ENCODE measurements at places on chromosomes 5 and 9. TPM values are rescaled to one million over a fixed set of nuclear protein-coding genes. Genes with fewer than 3 reads are reported as not detected.
A peak's percentile ranks its signal among the peaks of the same experiment; 100 is the strongest.

GRCh38 chr5:101783241-101784013 lies 512.7 kb downstream of the SLCO4C1 start:
- peak; percentile 2 for DNase-seq

Gene IL13
- not detected for polyA plus RNA-seq

DNA sequence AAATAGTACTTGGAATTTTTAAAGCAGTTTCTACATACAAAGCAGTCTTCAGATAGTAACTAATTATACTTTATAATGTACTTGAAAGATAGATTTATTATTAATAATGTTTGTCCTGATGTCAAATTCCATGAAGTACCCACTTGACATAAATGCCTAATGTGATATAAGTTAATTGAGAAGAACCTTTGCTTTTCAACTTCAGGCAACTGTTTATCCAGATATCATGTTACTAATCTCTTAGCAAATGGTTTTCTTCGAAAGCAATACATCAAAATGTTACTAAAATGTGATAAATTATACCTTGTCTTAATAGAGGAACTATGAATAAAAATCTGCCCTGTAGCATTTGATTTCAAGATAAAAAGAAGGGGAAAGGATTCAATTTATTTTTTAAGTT lies 146.8 kb upstream of the FBXL17 start:
- no peak for DNase-seq

Gene KIAA1958
- 12.6 TPM for polyA plus RNA-seq

DNA sequence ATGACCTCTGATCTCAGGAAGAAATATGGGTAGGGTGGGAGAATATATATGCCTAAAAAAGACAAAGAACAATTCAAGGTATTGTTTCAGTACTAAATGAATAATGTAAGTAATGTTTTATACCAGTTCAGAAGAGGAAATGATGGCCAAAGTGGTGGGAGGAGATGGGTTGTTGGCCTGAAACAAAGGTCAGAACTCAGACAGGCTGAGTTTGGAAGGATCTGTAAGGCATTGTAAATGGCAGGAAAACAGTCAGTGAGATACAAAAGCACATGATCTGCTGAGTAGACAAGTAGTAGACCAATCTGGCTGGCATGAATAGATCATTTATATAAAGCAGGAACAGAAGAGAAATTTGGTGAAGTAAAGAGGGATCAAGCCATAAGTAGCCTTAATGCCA lies 175.8 kb upstream of the PLCXD3 start:
- DNase-seq = no peak

Gene SPAG8
- 5.6 TPM for polyA plus RNA-seq

DNA sequence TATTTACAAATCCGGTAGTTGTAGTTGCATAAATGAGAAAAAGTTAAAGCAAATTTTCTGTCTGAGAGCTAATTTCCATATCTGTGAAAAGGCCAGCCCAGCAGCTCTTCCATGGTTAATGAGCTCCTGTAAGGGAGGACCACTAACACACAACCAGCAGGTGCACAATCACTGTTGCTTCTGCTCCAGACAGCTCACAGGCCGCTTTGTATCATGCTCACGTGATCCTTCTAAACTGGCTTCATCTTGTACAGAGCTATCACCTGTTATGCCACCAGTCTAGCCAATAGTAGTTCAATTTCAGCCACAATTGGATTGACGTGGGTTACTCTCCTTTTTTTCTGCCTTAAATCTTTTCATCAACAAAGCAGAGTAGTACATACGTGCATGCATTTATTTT lies 38.3 kb upstream of the FBXL17 start:
- no peak for DNase-seq

DNA sequence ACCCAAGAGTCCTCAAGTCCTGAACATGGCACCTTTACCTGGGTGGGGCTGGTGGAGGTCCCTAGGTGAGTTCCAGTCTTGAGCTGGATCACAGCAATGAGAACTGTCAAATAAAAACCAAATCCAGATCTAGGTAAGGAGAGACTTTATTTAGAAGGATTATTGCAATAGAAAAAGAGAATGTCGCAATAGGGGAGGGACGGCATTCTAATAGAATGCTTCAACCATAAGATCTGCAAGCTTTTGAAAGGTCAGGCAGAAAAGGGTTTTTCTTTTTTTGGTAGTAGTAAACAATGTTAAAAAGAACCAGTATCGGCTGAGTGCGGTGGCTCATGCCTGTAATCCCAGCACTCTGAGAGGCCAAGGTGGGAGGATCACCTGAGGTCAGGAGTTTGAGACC lies 5.2 kb upstream of the GCNT1 start:
- no peak for DNase-seq

DNA sequence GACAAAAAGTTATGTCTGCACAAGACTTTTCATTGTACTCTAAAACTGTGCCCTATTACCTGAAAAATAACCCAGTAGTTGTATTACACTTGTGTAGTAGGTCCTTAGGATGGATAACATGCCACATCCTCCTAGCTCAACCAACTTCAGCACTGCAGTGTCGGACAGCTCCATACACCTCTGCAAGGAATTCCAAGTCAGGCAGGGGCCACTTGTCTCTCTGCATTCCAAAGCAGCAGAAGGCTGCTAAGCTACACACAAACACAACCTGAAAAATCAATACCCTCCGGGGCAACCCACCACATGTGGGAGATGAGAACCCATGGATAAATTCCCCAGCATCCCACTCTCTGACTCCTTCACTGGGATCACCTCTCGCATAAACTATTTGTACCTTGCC lies 50.2 kb downstream of the MED10 start:
- DNase-seq = peak; percentile 35

GRCh38 chr5:124773315-124774311 lies 27.2 kb upstream of the ZNF608 start:
- no peak for DNase-seq

Gene PTPA
- 99.2 TPM for polyA plus RNA-seq

Gene SLC6A18
- polyA plus RNA-seq = 0.24 TPM

Gene EIF4E1B
- polyA plus RNA-seq = not detected

Gene PCDHGA5
- 2.2 TPM for polyA plus RNA-seq

DNA sequence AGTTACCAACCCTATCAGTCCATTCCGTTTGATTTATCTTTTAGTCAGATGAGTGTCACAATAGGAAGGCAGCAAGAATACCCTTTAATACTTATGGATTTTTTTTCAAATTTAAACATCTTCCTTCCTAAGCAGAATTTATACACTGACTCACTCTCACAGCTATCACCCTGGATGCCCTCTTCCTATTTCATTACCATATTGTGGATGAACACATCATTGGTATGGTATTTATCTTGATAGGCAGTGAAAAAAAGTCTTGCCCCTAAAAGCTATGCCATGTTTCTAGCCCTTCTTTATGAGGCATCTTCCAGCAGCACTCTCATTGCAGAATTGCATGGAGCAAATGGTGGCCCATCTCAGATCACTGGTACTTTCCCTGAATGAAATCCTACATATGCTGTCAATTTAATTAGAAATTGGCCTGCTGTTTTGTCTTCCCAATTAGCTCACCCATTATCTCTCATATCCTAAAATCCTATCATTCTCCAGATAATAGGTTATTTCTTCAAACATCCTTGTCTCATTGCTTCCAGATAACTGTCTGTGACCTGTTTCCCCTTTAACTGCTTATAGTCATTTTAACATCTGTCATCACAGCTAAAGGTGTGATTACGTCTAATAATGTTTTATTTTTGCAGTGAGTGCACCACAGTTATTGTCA lies 433.5 kb upstream of the POU5F2 start:
- no peak for DNase-seq

- no peak for DNase-seq
Measured at GRCh38 chr9:76818271-76818670, 54.0 kb downstream of the PCA3 start.

- no peak for DNase-seq
Measured at GRCh38 chr5:179375831-179376365, 30.6 kb upstream of the ADAMTS2 start.

Gene NCS1
- 32.3 TPM for polyA plus RNA-seq

Gene NOXA1
- 5.7 TPM for polyA plus RNA-seq

DNA sequence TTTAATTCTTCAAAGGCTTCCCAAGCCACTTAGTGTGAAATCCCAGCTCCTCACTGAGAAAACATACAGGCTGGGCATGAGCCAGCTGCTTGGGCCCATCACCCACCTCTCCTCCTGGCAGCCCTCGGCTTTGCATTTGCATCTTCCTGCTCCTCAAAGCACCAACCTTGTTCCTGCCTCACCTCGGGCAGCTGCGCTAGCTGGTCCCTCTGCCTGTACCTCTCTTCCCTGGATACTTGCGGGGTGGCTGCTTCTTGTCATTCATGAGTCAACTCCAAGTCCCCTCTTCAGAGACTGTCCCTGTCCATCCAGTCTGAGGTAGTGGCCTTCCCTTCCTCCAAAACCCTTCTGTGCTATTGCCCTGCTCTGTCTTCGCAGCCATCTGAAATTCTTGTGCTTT lies 116.1 kb upstream of the CXCL14 start:
- DNase-seq = no peak

DNA sequence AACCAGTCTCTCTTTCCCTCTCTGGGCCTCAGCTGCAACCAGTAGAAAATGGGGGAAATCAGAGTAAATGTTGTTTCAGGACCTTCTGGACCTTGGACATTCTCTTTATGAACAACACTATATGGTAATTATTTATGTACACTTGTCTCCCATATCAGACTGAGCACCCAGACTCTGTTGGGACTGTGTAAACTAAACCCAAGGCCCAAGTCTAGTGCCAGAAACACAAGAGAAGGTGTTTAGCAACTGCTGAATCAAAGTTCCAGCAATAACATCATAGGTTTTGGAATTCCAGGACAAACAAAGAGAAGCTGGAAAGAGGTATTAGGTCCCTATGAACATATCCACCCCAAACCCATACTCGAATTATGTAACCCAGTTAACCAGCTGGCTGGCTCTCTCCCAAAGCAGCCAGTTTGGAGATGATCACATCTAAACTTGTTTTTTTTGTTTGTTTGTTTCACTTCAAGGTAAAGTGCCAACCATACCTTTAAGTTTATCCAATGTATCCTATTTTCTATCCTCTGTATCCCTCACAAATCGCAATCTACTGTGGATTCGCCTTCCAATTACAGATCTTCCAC lies 1.9 kb upstream of the RNF38 start:
- DNase-seq = no peak

DNA sequence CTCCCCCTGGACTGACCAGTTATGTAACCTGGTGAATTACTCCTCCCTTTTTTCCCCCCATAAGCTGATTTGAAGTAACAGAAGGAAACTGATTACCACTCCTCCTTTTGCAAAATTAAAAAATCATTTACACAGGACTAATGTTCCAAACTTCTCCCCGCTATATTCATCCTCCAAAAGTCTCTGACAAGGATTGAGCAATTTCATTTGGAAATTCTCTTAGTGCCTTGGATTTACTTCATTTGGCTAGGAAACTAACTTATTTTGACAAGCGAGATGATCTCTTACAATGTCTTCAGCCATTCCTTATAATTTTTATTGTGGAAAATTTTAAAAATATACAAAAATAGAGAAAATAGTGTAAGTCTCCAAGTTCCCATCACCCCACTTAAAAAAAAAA lies 15.4 kb upstream of the B4GALT1 start:
- DNase-seq = no peak

DNA sequence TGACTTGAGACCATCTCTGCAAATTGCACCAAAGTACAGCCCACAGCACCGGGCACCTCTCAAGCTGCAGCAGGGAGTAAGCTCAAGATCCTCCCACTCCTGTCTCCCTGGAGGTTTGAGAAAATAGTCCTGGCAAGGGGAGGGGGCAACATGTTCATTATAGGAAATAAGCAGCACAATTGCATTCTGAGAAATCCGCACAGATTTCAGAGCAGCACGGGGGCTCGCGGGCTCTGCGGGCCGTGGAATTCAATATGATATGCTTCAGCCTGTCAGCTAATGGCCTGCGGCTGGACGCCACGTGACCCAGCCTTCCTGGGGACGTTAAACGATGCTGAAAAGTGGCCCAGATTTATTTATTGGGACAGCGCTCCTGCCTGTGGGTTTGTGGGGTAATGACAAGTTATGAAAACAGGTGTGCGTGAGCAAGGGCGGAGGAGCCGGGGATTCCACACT lies 156.4 kb downstream of the DAB2IP start:
- DNase-seq = no peak

DNA sequence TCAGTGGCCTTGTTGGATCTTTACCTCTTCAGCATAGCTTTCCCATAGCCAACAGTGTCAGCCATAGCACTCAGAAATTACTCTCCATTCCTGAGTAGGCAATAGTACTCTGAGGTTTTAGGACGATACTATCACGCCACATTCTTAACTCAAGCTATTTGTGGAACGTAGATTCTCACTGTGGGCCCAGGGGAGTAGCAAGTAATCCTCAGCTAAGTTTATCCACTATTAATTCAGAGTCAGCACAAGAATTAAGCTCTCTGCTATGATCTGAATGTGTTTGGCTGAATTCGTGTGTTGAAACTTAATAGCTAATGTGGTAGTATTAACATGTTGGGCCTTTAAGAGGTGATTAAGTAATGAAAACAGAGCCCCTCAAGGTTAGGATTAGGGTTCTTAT lies 858.8 kb upstream of the NUDT12 start:
- no peak for DNase-seq

- no peak for DNase-seq
Measured at GRCh38 chr9:72949244-72949582, 3.6 kb downstream of the ALDH1A1 start.

Gene MAP1B
- 13.1 TPM for polyA plus RNA-seq

Gene GABRA6
- not detected for polyA plus RNA-seq

Gene DAB2IP
- polyA plus RNA-seq = 44.4 TPM

Gene NUP155
- 29.3 TPM for polyA plus RNA-seq

DNA sequence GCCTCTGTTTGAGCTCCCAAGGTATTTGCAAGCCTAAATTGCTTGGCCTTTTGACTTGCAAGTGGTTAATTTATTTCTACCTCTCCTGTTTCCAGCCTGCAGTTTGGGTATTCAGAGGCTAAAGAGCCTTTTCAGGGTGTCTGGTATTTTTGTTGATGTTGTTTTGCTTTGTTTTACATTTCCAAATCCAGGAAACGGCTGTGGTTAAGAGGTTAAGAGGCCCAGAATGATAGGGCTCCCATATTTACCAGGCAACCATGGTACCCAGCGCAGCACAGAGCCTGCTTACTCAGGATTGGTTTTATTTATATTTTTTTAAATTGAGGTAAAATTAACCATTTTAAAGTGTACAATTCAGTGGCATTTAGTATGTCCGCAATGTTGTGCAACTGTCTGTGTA lies 92.1 kb downstream of the PDZD2 start:
- no peak for DNase-seq

GRCh38 chr9:928363-929042 lies 48.0 kb upstream of the DMRT3 start:
- no peak for DNase-seq

DNA sequence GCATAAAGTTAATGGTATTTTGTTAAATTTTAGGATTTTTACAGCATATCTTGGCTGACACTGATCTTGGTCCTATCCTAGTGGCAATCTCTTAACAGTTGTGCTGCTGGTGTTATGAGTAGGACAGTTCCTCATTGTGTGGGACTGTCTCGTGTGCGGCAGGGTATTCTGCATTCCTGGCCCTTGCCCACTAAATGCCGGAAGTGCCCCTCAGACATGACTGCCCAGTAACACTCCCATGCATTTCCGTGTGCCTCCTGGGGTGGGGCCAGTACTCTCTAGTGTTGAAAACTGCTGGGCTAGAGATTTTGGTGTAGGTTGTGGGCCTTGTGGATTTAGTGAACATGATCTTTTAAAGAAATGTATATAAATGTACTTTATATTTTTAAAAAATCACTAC lies 227.1 kb upstream of the DMRT1 start:
- no peak for DNase-seq
